ENCODE measurements at places on chromosomes 4 and X.

GRCh38 chr4:138327338-138327737 is 85.2 kb upstream of the SLC7A11 start:
- no peak for DNase-seq

- no peak for DNase-seq
Measured at GRCh38 chr4:97720869-97721432, 422.3 kb downstream of the STPG2 start.

GRCh38 chr4:177191991-177192390 is 117.7 kb upstream of the NEIL3 start:
- DNase-seq = no peak

DNA sequence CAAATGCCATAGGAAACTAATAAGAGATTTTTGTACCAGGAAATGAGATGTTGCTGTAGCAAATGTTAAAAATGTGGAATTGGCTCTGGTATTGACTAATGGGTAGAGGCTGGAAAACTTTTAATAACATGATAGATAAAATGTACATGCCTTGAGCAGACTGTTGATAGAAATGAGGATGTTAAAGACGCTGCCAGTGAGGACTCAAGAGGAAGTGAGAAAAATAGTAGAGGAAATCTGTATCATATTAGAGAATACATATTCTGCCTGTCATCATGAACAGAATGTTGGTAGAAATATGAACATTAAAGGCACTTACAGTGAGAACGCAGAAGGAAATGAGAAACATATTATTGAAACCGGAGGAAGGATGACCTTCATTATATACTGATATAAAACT is 577.2 kb upstream of the HTR2C start:
- DNase-seq = no peak

GRCh38 chr4:131026771-131027170 is 1930.8 kb downstream of the C4orf33 start:
- no peak for DNase-seq

- no peak for DNase-seq
Measured at GRCh38 chr4:81084634-81085033, 54.1 kb downstream of the BMP3 start.

GRCh38 chr4:159902648-159903047 is 799.8 kb downstream of the RAPGEF2 start:
- DNase-seq = no peak

DNA sequence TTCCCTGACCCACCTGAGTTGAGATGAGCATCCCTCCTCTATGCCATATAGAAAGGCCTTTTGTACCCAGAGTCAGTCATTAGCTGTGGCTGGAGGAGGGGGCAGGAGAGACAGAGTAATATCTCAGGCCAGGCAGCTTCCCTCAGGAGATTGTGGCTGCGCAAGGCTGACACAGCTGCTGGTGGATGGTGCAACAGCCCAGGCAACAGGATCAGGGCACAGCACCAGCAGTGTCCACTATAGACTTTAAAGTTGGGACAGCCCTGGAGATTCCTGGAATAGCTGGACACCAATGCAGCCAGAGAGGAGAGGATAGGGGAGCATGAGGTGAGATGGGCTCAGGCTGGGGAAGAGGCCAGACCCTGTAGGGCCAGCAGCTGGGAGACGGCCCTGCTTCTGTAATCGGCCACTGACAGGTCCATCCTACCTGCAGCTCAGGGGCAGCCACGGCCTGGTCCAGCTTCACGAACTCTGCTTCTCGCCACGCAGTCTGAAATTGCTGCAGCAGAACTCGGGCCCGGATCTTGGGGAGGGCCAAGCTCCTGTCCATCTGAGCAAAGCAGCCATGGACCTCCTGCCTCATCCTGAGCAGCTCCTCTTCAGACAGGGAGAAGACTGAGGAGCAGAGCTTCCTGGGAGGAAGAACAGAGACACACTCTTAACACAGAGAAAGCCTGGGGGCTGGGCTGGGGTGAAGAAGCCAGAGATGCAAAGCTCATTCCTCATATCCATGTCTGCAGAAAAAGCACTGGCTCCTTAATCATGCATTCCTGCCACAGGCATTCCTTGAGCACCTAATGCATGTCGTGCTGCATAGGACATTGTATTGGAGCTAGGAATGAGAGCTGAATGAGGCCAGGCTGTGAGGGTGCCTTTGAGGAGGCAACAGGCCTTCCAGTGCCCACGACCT is 90.1 kb downstream of the EVC2 start:
- DNase-seq = no peak

DNA sequence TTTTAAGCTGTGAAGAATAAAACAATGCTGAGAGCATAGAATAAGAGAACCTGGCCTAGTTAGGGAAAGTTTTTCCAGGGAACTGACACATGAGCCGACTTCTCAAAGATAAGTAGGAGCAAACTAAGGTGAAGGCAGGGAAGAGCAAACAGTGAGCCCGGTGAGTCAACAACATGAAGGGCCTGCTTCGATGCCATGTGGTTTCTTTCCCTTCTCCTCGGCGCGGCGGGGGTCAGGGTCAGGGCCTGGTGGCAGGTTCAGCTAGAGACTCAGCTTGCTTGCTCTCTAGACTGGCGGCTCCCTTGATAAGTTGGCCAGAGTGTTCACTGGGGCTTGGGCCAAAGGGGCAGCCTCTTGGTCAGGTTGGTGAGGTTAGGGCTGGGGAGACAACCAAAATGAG is 81.1 kb downstream of the DLG3 start:
- no peak for DNase-seq

DNA sequence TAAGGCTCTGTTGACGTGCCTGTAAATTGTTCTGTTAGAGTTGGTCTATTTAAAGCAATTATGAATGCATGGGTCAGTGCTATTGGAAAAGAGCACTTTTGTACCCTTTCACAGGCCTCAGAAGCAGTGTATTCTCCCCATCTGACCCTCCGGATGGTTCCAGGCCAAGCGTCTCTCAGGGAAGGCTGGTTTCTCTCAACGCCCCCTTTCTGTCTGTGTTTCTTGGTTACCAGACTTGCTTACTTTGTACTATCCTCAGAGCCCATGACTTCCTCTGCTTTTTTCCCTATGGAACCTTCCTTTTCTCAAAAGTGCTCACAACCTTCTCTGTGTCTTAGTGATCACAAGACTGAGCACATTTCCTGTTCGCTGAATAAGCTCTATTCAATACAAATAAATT is 559.3 kb upstream of the ZFP42 start:
- no peak for DNase-seq

DNA sequence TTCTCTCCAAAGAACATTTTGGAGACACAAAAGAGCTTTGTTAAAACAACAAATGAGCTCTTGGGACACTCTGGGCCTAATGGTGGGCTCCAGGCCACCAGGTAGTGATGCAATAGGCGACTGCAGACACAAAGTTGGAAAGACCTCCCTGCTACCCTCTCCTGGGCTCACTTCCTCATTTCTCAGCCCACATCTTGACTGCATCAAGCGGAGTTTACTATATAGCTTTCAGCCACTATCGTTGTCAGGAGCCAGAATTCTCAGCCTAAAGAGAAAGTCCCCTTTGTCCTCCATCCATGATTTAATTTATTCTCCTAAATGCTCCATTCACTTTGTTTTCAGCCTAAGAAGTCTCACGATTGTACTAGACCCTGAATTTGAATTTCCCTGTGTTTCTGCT is 114.9 kb downstream of the EFHC2 start:
- DNase-seq = no peak

- no peak for DNase-seq
Measured at GRCh38 chrX:136272325-136272724, 21.1 kb upstream of the MAP7D3 start.

DNA sequence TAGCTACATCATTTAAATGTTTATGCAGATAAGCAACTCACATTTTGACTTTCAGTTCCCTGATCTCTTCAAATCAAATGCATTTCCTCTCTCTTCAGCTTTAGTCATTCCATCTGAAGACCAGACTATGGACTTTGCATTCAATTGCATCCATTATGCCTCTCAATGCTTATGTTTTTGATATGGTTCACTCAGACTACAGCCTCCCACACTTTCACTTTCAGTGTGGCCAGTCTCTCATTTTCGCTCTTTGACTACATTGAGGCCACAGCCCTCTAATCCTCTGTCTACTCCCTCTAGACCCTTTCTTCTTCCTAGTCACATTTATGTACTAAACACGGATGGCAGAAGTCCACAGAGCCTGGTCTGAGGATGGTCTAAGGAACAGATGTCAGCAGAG is 24.5 kb upstream of the VEGFC start:
- DNase-seq = no peak

DNA sequence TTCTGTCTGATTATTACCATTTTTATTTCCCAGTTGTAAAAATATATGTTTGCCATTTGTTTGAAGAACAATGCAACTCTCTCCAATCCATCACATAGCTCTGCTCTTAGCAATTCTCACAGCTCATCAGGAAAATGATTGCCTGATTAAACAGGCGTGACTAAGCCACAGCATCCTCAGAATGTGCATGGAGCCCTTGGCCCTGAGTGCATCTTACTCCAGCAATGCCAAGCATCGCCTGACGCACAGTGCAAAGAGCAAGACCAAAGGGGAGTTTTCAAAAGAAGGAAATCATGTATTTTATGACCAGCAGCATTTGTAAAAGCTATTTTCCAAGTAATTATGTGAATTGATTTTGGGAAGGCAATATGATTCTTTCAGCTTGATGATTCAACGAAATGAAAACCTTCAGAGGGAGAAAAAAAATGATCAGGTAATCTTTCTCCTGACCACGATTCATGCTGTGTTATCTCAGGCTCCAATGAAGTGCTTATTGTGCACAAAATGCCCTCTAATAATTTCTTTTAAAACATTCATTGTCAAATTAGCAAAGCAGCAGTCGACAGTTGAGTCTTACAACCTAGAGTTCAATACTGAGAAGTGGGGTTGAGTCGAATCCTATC is 138.0 kb upstream of the FAM9B start:
- DNase-seq = no peak

DNA sequence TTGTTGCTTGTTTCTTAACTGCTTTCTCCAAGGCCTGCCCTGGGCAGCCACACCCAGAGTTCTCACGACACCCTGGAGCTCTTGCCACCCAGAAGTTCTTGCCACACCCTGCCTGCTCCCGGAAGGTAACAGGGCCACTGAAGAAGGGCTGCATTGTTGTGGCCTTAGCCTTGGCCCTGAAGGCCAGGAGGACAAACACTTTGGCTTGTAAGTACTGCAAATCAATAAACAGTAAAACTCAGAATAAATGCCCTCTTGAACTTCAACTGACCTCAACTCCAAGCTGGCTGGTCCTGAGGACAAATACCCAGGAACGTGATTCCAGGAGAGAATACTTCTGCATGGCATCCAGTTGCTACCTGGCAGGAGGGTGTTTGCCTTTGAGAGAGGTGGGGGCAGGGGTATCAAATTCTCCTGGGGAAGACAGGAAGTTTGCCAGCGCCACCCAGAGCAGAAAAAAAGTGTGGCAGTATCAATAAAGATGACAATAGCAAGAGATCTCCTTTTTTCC is 54.1 kb downstream of the TLR10 start:
- DNase-seq = no peak

GRCh38 chrX:111040377-111041017 is 55.5 kb upstream of the PAK3 start:
- no peak for DNase-seq

- peak; percentile 10 for DNase-seq
Measured at GRCh38 chrX:123884809-123885408, 25.1 kb downstream of the XIAP start.

DNA sequence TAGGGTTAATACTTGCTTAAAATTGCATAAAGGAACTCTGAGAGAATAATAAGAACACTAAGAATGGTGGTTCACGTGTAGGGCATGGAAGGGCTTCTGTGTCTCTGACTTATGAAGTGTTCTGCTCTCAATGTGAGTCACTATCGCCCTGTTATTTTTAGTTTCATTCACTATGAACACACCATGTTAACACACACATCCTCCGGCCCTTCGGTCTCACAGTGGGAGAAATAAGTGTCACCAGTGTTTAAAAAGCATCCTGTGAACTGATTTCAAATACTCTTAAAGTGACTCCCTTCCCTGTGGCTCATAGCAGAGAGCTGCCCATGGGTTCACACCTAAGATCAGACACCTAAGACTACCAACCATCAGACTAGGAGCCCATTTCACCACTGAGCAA is 33.8 kb upstream of the FGFBP2 start:
- no peak for DNase-seq

DNA sequence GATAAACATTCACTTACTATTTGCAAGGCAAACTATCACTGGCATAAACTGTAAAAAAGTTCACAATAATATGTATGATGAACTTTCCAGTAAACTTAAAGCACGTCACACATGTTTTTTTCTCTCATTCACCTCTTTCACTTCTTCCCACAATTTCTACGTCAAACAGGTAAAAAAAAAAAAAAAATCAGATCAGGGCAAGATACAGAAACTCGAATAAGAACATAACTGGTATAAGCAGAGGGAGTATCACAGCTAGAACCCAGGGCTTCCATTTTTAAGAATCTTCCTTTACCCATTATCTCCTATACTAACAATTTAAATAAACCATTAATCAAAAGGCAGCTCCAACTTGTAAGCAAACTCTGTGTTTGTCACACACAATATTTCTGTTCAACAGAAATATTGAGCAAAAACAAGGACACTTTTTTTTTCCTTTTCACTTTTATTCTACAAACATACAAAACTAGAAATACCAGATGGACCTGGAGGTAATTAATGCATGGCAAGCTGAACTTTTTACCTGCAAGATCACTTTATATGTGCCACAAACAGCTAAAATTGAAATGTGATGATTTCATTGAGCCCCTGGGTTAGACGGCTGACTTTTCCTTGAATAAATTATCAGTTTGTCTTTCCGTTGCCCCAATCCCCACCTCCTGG is 47.5 kb upstream of the NSUN7 start:
- no peak for DNase-seq

DNA sequence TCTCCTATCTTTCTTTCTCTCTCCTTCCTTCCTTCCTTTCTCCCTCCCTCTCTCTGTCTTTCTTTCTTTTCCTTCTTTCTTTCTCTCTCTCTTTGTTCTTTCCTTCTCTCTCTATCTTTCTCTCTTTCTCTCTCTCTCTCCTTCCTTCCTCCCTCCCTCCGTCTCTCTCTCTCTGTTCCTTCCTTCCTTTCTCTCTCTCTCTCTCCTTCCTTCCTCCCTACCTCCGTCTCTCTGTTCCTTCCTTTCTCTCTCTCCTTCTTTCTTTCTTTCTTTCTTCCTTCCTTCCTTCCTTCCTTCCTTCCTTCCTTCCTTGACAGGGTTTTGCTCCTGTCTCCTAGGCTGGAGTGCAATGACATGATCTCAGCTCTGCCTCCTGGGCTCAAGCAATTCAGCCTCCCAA is 24.2 kb upstream of the P2RY8 start:
- DNase-seq = no peak

- DNase-seq = no peak
Measured at GRCh38 chr4:182812916-182813315, 104.3 kb downstream of the DCTD start.

DNA sequence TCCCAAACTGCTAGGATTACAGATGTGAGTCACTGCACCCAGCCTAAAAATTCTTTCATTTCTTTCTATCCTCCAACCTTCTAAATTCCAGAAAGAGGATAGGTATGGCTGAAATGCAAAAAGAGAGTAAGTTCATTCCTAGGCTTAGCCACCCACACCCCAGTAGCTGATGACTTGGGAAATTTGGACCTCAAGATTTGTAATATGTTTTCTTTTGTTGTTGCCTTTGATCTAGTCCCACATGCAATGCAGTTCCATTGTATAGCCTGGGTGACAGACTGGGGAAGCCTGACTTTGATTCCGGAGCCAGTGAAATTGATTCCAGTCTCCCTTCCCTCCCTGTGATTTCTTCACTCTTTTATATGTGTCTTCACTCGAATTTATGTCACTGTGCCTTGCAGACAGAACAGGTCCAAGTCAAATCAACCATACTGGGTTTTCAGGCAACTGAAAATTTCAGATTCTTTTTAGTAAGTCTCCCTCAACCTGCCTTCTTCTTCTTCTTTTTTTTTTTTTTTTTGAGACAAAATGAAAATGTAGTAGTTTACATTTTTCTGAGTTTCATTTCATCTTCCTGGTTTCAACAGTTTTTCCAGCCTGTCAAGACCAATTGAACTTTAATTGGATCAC is 176.2 kb upstream of the RBPJ start:
- DNase-seq = no peak
